Stimulated activated CD4-positive, alpha-beta T cell treated with anti-CD3 and anti-CD28 coated beads, Interleukin-4, amount 100 ng/mL, for 1 hour (primary cell): ENCODE measurements at places on chromosomes 16 and 17.

- DNase-seq, result no peak
Measured at GRCh38 chr17:18107061-18107790, 1.3 kb upstream of the MYO15A start.

DNA sequence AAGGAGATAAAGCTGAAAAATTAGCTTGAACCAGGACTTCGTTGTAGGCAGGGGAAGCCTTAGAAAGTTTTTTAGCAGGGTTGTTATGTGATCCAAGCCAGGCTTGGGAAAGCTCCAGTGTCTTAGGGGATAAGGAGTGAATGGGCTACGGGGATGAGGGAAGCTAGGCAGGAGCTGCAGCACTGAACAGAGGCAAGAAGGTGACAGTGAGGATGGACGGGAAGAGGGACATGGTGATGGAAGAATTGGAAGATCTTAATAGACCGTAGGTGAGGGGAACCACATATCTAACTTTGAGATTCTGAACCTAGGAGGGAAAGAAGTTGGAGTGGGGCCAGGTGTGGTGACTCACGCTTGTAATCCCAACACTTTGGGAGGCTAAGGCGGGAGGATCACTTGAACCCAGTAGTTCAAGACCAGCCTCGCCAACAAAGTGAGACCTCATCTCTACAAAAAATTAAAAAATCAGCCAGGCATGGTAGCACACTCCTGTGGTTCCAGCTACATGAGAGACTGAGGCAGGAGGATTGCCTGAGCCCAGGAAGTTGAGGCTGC, 3.2 kb downstream of the RHBDL3 start:
- no peak for DNase-seq

GRCh38 chr17:43604549-43604948, 57.2 kb downstream of the MEOX1 start:
- no peak for DNase-seq

- DNase-seq, result peak; percentile 30
Measured at GRCh38 chr16:12625068-12625467, 178.6 kb downstream of the CPPED1 start.

DNA sequence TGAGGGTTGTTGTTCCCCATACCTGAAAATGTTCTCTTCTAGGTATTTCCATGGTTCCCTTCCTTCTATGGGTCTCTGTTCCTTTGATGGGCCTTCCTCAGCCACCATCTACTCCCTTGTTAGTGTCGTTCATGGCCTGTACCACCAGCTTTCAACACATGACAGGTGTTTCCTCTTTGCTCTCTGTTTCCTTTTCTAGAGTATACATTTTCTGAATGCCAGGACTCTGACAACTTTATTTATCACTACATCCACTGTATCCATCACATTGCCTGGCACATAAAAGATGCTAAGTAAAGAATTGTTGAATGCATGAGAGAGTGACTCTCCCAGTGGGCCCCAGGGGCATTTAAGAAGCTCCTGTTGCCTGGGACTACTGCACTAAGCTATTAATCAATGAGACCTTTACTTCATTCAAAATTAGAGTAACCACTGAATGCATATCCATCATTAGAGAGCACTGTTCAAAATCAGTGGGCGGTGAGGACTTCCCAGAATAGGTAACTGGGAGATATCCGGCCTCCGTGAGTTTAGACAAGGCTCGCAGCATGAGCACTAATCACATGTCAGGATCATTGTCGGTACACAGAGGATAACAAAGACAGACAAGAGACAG, 255.0 kb downstream of the CBLN1 start:
- no peak for DNase-seq

DNA sequence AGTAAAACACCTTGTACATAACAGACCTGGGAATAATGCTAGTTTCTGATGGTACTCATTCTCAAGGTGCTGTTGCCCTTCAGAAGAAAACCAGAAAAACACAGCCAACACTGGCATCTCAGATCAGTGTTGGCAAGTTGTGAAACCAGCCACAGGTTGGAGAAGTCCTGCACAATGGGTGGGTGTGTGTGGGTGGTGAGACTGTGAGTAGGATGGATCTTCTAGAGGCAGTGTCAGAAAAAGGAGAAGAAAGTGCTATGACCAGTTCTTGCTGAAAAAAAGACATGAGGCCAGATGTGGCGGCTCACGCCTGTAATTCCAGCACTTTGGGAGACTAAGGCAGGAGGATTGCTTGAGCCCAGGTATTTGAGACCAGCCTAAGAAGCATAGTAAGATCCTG, 35.2 kb upstream of the SMIM36 start:
- no peak for DNase-seq

- DNase-seq, result no peak
Measured at GRCh38 chr16:55372792-55373488, 48.9 kb downstream of the IRX6 start.

DNA sequence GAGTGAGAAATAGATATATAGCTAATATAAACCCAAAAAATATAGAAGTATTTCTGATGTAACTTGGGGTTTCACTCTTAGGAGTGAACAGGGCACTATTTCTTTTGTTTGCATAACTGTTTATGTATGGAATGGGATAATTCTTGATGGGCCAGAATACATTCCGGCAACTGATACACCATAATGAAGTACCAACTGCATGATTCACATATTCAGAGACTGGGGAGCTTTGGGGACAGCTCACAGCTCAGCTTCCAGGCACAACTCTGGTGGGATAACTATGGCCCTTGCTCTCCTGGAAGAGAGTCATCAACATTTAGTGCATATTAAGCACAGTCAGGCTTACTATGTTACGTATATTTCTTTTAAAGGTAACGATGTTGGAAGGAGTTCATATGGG, 42.1 kb upstream of the ADCY7 start:
- DNase-seq, result no peak

DNA sequence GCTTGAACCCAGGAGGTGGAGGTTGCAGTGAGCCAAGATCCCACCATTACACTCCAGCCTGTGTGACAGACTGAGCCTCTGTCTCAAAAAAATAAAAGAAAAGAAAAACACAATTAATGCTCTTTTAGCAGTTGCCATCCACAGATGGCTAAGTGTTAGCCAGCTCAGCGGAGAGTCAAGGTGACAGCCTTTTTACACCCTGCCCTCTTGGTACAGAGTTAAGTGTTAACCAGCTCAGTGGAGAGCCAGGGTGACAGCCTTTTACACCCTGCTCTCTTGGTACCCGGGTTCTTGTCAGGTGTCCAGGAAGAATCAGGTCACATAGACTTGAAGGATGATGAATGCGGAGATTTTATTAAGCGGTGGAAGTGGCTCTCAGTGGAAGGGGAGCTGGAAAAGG, 7.8 kb upstream of the CD300LF start:
- no peak for DNase-seq

DNA sequence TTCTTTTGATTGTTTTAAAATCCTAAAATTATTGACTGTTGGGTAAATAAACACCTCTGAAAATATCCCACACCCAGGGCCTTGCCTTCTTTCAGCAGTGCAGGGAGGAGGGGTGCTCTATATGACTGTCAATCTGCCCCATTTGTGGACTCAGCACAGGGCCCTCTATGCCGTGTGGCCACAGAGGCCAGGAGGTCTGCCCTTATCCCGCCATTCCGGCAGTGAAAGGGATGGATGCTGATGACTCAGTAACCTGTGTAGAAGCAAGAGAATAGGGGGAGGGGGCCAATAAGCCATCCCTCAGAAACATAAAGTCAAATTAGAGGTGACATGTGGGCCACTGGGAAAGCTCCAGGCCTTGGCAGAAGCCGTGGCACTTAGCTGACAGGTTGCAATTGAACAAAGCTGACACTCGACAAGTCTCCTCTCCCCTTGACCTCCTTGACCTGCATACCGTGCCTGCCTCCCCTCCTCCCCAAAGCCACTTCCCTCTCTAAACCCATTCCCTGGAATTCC, 281.4 kb upstream of the DYNLRB2 start:
- DNase-seq, result no peak

GRCh38 chr16:85199880-85200279, 87.6 kb upstream of the CIBAR2 start:
- DNase-seq, result no peak

- no peak for DNase-seq
Measured at GRCh38 chr16:73142053-73142854, 94.3 kb upstream of the ZFHX3 start.

DNA sequence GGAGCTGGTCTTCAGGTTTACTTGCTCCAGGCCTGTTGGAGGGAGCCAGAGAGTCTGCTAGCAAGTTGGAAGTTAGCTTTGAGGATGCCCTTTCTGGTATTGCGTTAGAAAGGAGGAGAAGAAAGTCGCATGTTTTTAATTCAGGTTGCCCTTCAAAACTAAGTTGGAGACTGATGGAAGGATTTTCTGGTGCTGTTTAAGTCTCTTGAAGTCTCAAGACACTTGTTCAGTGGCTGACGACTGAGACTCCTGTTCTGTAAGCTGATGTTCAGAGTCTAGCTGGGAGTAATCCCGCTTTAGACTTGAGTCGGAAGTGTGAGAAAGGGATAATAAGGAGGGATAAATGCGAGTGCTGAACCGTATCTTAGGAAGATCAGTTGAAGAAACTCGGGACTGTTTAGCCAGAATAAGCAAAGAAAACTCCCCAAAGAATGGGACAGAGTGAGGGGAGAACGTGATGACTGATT, 740 bp downstream of the AATF start:
- no peak for DNase-seq

DNA sequence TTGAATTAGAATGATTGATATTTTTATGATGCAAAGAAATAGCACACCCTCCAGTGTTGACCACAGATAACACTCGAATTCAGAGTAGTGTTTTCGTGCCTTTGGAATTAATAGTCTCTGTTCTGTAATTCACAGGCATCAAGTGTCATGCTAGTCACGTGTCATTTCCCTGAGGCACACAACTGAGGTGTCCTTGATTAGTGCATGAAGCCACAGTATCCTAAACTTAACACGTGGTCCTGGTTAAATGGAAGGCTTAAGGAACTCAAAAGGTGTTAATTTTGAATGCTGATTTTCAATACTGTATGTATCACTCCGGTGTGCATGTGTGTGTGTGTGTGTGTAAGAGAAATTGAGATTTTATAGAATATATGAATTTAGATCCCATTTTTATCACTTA, 625.6 kb downstream of the TMEM114 start:
- no peak for DNase-seq

- no peak for DNase-seq
Measured at GRCh38 chr17:40447148-40447644, 3.9 kb downstream of the IGFBP4 start.

DNA sequence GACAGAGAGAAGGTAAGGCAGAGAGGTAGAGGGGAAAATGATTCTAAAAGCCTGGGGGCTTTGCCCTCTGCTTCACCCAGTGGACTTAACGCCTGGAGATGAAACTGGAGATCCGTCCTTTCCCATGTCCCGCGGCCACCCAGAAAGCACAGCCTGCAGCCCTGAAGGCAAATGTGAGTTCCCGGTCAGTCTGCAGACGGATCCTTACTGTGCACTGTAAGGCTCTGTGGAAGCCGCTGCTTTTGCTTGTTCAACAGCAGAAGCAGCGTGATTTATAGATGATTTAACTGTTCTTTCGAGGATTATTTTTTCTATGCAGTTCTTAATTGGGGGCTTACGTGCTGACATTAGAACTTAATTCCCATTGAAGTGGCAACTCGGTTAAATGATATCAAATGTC, 290.4 kb downstream of the FOXL1 start:
- no peak for DNase-seq

DNA sequence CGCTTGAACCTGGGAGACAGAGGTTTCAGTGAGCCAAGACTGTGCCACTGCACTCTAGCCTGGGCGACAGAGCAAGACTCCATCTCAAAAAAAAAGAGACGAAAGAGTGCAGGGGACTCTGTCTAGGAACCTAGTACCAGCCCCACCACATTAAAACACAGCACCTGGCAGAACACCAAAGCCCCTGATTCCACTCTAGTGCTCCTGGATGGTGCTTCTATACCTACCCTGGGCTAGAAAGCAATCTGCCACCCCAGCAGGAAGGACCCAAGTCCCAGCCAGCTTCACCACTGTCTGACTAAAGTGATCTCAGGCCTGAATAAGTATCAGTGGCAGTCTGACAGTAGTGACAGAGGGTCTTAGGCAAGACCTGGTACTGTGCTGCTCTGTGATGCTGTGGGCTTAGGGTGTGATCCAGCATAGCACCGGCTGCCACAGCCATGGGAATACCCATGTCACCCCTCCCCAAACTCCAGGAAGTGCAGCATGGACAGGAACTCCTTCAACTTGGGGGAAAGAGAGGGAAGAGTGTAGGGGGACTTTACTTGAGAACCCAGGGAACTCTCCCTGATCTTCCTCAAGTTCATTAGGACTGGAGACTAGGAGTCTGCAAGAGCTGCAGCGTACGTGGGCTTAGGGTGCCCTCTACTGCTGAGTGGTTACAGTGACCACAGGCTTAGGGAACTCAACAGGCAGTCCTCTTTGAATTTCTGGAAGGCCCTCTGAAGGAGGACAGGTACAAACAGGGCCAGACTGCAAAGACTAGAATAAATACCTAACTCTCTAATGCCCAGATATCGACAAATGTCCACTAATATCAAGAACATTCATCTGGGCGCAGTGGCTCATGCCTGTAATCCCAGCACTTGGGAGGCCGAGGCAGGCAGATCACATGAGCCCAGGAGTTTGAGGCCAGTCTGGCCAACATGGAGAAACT, 30.0 kb upstream of the RNF43 start:
- peak; percentile 62 for DNase-seq

GRCh38 chr16:86347090-86347489, 163.2 kb upstream of the FOXF1 start:
- no peak for DNase-seq

- DNase-seq, result no peak
Measured at GRCh38 chr16:13864689-13865088, 55.3 kb upstream of the ERCC4 start.

DNA sequence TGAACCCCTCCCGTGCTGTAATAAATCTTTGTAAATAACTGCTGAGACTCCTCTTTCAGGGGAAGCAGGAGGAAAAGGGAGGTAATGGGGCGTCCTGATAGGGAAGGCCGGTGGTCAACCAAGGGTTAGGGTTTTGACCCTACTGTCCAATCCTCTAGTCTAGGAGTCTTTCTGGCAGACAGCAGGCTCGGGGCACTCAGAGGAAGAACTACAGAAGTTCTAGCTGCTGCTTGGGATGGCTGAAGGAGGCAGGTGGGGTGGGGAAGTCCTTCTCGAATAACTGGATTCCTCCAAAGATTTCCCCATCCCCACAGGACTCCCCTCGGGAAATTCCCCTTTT, 387 bp upstream of the STARD3 start:
- DNase-seq, result no peak

GRCh38 chr17:53186001-53186400, 636.7 kb upstream of the KIF2B start:
- DNase-seq, result no peak

DNA sequence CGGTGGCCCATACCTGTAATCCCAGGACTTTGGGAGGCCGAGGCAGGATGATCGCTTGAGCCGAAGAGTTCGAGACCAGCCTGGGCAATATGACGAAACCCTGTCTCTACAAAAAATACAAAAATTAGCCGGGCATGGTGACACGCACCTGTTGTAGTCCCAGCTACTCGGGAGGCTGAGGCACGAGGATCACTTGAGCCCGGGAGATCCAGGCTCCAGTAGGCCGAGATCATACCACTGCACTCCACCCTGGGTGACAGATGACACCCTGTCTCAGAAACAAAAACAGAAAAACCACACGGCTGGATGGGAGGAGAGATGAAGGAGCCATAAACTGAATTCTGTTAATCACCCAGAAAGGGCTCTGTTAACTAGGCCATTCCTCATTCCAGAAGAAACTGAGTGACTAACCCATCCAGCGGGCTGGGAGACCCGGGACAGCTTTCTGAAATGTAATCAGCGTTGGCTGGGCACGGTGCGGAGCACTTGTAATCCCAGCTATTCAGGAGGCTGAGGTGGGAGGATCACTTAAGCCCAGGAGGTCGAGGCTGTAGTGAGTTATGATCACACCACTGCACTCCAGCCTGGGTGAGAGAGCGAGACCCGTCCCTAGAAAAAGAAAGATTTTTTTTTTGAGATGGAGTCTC, 641 bp upstream of the NT5C3B start:
- no peak for DNase-seq

- peak; percentile 46 for DNase-seq
Measured at GRCh38 chr16:1537763-1538289, 4.4 kb downstream of the TMEM204 start.
